Erythroblast (primary cell): ENCODE measurements at places on chromosomes 11 and 22.

- DNase-seq: peak; percentile 85
Observed at GRCh38 chr22:32796865-32797573, 4.5 kb upstream of the TIMP3 start.

DNA sequence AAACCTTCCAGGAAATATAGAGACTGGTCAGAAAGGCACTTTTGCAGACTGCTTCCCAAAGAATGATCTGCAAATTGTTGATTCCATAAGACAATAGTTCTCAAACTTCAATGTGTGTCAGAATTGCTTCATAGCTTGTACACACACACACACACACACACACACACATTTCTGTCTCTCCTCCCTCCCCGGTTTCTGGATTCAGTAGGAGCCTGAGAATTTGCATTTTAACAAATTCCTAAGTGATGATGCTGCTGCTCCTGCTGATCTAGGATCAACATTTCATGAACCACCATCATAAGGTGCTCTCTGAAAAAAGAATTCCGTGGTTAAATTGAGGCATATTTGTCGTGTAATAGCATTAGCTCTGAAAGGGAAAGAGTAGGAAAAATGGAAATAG lies 35.3 kb upstream of the FZD4 start:
- DNase-seq: no peak

GRCh38 chr22:38030311-38031133 lies 26.7 kb upstream of the PICK1 start:
- DNase-seq: no peak

- no peak for DNase-seq
Observed at GRCh38 chr22:26675687-26676268, 18.4 kb downstream of the MIAT start.

GRCh38 chr22:48941033-48941902 lies 886.4 kb downstream of the BRD1 start:
- no peak for DNase-seq

DNA sequence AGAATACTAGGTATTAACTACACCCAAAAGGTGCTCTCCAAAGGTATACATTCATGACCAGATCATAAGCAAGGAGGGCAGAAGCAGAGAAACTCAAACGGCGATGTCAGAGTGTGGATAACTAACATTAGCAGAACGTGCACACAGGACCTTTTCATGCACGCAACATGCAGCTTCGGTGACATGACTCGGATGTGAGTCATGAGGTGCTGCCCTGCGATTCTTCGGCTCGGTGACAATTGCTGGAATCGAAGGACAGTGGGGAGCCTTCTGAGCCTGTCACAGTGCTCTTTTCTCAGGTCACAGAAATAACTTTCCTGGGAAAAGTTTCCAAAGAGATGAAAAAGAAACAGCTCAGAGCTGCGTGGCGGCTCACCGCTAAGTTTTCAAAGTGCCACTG lies 418.5 kb upstream of the SYN3 start:
- DNase-seq: no peak

- DNase-seq: peak; percentile 37
Observed at GRCh38 chr22:39655831-39656230, 85.3 kb downstream of the CACNA1I start.

GRCh38 chr22:44408829-44409192 lies 89.2 kb downstream of the RTL6 start:
- DNase-seq: no peak

DNA sequence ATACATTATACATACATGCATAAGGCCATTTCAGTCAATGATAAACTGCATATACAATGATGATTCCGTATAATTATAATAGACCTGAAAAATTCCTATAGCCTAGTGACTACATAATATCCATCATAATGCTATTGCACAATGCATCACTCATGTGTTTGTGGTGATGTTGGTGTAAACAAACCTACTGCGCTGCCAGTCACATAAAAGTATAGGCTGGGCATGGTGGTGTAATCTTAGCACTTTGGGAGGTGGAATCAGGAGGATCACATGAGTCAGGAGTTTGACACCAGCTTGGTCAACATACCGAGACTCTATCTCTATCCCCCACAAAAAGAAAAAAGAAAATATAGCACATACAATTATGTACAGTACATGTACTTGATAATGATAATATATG lies 163.7 kb upstream of the DDI1 start:
- DNase-seq: peak; percentile 7

GRCh38 chr11:68974421-68975194 lies 6.2 kb downstream of the MRGPRD start:
- peak; percentile 37 for DNase-seq

DNA sequence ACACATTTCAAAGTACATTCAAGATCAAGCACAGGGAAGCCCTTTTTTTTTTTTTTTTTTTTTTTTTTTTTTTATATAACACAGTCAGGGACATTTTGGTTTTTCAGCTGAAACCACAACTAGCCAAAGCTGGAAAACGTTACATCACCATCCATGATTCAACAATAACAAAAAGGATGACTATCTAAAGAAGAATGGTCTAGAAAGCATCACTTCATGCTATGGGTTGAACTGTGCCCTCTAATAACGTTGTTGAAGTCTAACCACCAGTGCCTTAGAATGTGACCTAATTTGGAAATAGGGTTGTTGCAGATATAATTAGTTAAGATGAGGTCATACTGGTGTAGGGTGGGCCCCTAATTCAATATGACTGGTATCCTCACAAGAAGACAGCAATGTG lies 46.6 kb downstream of the MTMR2 start:
- no peak for DNase-seq

GRCh38 chr11:7611411-7611810 lies 61.9 kb downstream of the CYB5R2 start:
- DNase-seq: no peak

DNA sequence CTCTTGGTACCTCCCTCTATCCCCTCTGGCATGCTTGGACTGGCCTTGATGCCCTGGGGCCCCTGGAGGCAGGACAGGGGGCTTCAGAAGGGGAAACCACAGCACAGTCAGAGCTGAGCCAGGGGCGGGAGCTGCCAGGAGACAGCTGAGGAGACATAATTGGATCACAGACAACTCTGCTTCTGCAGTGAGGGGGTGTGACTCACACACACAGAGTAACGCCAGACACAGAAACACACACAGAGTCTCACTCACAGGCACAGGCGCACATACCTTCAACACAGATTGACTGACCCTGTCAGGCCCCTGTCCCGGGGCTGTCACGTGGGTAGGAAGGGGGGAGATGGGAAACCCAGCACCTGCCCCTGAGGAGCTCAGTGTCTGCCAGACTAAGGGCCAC lies 20.6 kb downstream of the STARD10 start:
- no peak for DNase-seq

DNA sequence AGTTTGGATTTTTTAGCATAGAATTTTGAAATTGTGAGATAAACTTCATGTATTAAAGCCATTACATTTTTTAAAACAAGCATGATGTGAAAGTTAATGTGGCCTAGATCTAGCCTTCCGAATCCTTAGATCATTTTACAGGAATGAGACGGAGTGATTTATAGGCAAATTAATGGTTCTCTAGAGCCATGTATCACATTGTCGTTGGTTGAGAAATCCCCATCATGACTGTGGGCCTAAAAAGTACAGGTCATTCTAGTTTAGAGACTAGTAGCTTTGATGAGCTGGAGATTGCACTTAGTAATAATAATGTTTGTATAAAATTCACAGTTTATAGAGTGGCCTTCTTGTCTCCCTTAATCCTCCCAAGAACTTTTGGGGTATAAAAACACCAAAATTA lies 7.1 kb downstream of the EWSR1 start:
- DNase-seq: no peak

DNA sequence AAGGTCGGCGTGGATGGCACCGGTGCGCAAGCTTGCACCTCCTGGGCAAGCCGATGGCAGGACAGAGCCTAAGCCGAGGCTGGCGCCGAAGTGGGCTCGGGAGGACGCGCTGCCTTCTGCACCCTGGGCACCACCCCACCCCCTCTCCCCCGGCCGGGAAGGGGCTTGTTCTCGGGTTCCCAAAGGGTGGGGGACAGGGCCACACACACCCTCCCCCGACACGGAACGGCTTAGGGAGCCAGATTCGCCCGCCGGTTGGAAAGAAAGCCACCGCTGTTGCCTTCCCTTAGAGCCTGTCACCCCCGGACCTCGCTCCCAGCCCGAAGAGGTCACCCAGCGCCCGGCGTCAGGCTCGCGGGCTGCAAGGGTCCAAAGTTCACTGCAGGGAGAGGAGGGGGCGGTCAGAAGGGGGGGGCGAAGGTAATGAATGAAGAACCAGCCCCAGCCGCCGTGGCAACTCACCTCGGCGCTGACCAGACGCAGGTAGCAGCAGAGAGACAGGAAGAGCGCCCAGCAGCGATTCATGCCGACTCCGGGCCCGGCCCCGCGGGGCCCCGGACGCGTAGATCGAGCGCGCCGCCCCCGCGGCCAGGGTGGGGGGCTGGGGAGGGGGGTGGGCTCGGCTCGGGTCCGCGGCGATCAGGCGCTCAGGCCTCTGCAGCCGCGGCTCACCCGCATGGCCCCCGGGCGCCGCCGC lies 1.2 kb downstream of the PDGFB start:
- no peak for DNase-seq
